ENCODE measurements at places on chromosomes 12 and 14. TPM values are rescaled to one million over a fixed set of nuclear protein-coding genes. Genes with fewer than 3 reads are reported as not detected.

Gene PDE3A
- total RNA-seq = not detected

Gene GPR84
- total RNA-seq = not detected

Gene MORN3
- 0.15 TPM for total RNA-seq

Gene CALM1
- total RNA-seq = 399 TPM

All from HFFc6 (cell line).